ENCODE measurements at places on chromosomes 16 and 17.

GRCh38 chr17:49258394-49258793 is 27.8 kb upstream of the PHOSPHO1 start:
- no peak for DNase-seq

DNA sequence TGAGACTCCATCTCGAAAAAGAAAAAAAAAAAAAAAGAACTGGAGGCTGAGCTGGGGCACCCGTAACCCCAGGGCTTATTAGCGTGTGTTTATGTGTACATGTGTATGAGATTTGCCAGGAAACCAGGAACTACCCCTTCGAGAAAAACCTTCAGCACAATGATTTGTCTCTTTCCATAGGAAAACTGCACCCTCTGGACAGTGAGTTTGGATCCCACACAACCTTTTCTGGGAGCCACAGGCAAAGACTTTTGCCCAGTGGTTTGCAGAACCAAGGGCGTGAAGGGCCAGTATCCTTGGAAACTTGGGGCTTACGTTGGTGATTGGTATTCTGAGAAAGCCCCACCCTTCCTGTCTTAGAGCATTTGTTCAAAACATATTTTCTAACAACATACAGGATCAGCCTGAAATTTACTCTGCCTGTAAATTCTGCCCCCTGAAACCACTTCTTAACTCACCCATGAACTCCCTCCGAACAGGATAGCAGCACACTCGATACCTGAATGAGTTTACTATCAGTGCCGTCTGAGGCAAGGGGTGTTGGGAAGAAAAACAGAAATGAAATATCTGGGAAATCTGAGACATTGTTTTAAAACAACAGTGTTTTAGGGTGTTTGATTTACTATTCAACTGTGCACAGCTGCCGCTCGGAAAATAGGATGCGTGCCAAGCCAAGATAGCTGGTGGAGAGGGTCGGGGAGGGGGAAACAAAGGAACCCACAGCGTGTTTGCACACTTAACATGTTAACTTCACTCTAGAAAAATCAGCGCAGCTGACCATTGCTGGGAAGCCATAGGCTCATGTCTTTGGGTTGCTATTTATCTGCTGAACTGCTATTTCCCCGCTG is 40.2 kb upstream of the MAF start:
- peak; percentile 65 for DNase-seq

DNA sequence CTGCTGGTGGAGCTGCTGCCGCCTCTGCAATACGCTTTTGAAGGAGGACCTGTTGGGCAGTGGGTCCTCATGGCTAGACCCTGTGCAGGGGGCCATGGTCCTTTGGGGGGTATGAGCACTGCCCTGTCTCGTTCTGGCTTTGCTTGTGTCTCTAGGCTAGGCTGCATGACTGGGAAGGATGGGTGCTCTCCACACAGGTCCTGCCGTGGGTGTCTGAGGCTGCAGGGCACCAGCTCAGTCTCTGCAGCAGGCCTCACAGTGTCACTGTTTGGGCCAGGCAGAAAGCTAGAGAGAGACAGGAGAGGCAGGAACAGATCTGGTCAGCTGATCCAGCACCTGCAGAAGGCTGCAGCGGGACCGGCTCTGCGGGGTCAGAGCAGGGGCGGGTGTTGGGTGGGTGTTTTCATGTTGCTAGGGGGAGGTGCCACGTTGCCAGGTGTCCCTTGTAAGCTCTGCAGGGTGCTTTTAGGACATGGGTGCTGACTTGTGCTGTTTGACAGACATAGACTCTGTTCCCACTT is 111.4 kb downstream of the SNX29 start:
- peak; percentile 65 for DNase-seq

GRCh38 chr16:649631-650030 is 466 bp downstream of the WDR90 start:
- no peak for DNase-seq

DNA sequence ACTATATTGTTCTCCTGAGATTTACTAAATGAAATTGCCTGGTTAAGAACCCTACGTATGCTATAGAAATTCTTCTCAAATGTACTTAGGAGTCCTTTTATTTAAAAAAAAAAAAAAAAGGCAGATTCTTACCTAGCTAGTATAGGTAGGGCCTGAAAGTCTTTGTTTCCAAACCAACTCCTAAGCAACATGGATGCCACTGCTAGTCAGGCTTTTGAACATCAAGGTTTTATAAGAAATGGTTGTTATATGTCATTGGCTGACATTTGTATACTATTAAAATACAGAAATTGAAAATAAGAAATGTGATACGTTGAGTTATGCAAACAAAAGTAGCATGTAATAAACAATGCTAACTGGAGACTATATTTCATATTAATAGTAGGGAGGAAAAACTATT is 1.2 kb downstream of the EVI2A start:
- no peak for DNase-seq

- DNase-seq, result no peak
Observed at GRCh38 chr16:66522816-66523590, 26.9 kb downstream of the TK2 start.

DNA sequence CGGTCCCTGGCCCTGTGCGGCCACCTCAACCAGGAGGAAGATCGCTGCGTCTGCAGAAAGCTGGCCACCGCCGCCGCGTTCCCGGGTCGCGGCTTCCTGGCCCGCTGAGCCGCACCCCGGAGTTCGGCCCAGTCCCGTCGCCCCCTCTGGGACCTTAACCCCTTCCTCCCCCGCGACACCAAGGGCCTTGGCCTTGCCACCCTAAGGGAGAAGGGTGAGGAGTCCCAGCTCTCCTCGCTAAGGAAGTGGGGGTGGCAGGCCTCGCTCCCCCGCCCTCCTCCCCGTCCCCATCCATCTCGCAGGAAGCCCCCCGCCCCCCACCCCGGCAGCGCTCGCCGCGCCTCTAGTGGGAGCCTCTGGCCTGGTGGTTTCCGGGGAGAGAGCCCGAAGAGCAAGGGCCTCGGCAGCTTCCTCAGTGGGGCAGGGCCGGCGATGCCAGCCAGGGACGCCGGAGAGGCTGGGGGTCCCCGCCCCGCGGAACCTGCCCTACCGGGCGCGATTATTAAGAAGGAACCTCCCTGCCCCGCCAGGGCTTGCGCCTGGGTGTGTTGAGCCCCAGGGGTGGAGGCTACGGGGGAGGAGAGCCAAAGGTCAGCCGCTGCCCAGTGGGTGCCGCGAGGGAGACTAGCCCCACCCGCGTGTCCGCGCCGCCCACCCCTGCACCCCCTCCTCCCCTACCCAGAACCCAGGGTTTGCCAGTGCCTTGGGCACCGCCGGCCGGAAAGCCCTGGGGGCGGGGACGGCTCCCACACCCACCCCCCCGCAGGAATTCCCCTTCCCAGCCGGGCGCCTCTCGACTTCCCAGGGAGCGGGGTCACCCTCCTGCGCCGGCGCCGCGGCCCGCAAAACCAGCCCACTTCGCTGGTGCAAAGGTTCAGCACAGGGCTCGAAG is 6.8 kb downstream of the CBX4 start:
- peak; percentile 57 for DNase-seq

DNA sequence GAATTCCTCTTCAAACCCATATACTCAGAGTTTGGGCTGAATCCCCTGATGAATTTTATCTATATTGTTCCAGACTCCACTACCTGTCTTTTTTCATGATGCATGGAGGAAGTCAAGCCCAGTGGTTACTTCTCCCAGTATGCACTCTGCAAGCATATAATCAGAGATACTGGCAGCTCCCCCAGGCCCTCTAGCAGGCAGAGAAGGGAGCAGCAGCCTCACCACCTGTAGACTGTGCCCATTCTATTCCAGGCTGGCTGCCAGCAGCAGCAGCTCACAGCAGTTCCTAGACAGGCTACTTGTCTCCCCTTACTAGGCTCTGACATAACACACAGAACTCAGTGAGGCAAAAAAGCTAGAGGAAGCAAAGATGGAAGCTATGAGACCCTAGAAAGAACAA is 3.4 kb downstream of the MKS1 start:
- no peak for DNase-seq

DNA sequence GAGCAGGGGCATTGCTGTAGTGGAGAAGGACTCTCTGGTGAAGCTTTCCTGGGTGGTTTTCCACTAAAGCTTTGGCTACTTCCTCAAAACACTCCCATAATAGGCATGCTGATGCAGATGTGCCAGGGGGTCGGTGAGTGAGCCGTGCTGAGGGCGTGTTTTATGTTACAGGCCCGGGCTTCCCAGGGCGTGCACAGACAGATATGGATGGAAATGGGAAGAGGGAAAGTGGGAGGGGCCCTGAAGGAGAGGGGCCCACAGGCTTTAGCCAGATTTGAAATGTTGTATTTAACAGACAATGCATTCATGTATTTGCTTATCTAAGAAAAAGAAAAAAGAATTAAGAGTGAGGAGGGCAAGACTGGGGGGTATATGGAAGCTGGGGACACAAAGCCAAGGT is 56.3 kb downstream of the IL21R start:
- DNase-seq, result no peak

GRCh38 chr16:55968221-55968620 is 93.0 kb upstream of the CES5A start:
- no peak for DNase-seq

DNA sequence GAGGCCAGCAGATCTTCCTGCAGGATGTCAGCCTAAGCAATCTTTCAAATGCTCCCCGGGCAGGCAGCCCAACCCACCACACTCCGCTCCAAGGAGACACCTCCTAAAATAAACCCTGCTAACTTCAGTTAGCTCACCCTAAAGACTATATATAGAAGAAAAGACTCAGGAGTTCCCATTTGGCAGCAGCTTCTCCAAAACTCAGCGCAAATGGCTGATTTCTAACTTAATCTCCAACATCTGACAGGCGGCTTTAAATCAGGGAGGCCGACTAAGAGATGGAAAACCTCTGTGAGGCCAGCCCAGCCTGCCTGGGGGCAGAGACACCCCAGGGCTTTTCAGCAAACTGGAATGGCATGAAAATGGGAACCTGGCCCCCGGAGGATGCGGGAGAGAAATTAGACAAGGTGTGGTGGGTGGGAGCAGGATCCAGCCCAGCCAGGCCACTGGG is 91.6 kb downstream of the XYLT1 start:
- peak; percentile 63 for DNase-seq

DNA sequence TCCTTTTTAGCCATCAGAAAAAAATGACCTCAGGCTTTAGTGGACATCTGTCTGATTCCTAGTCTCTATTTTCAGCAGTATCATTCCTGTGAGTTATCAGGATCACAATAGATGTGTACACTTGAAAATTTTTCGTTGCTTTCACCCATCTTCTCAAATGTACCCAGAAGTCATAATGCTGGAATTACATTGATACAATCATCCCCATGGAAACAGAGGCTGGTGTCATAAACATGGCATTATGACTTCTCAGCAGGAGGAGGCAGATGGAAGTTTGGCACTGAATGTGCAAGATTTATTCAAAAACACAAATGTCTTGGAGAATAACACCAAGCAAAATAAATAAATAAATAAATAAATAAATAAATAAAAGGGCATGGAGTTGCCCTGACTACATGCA is 292.5 kb downstream of the PHKB start:
- DNase-seq, result no peak

GRCh38 chr17:57534863-57535248 is 210.2 kb downstream of the CCDC182 start:
- DNase-seq, result no peak

DNA sequence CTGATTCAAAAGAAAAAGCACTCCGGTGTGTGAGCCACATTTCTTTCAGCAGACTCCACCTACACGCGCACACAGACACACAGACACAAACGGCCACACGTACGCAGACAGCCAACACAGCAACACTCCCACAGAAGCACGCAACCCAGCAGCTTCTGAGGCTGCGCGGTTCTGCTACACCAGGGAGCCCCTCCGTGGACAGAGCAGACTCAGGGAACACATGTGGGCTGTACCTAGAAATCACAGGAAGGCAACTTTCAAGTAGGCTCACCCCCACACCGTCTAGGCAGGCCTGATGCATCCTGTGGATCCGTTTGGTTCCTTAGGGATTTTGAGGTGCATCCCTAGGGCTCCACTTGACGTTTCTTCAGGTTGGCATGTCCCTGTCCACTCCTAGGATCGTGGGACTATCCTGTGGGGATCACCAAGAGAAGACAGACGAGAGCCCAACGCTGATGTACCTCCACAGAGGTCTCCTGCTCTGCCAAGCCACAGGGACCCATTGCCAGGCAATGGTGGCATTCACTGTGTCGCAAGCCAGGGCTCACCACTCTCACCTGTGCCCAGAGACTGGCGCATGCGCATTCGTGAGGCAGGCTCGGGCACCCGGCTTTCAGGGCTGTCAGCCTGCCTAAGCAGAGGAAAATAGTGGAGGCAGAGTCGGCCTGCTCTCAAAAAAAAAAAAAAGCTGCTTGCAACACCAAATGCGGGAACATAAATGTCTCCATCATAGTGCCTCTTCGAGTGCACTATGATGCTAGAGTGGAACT is 2333.3 kb downstream of the TP53TG3F start:
- DNase-seq, result no peak

DNA sequence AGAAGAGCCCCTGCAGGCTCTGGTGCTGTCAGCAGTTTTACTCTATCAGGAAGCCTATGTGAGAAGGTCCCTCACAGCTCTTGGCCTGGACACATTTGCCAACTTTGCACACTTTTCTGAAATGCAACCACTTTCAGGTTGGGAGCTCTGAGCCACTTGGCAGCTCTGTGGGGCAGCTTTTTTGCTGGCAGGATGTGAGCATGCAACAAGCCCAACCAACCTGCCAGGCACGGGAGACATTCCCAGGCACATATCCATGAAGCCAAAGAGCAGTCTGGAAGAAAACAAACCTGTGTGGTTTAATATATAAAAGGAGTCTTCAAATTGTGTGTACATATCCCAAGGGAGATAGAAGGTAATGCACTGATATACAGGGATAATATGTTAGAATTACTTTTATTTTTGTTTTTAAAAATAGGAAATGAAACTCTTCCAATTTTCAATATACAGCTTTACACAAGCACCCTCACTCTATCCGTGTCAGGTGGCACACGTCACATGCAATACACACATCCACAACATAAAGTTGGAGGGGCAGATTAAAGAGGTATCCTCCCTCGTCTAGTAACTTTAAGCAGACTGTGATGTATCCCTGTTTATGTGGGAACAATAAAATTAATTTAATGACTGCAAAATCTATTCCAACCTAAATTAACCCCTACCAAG is 57.4 kb upstream of the COX10 start:
- DNase-seq, result no peak

DNA sequence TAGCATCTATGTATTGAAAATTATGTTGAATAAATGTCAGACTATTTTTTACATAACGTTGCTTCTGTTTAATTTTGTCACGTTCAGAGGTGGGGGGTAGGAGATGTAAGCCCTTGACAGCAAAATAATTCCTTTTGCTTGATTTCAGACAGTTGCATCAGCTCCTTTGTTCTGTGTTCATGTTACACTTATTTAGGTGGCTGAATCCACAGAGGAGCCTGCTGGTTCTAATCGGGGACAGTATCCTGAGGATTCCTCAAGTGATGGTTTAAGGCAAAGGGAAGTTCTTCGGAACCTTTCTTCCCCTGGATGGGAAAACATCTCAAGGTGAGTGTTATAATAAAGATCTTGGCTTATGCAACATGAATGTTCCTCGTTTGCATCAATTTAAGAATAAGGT is 4.5 kb downstream of the HERPUD1 start:
- DNase-seq, result no peak

DNA sequence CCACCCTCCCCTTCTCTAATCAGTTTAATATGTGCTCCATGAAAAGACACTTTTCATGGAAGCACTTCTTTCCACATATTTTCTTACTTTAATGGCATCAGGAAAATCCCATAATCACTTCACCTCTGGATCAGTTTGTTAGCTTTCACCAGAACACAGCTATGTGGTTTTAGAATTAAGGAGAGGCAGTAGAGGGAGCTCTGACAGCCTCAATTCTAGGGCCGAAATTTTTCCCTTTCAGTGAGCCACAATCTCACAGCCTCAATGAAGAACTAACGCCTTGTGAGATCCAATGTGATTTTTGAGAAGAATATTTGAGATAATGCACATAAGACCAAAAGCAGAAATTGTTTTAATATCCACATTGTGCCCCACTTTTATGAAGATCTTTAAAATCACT is 1494.0 kb upstream of the CDH8 start:
- no peak for DNase-seq

- no peak for DNase-seq
Observed at GRCh38 chr17:50165867-50166517, at the start of gene SGCA. SGCA (plus strand) TSS chr17:50166005; CDS start chr17:50166041, 36 bp downstream.

Measured in left lung (tissue), 14 donors.